ENCODE measurements at places on chromosomes 4 and X.

GRCh38 chr4:13570916-13571315 lies 26.6 kb upstream of the NKX3-2 start:
- no peaks in the 10 kb centered on the region for H3K27me3 ChIP-seq
- peaks cover 29% of the 10 kb centered on the region for H3K36me3 ChIP-seq
- H3K4me3 ChIP-seq = no peak overlapping the region
- H3K4me1 ChIP-seq = no peaks in the 10 kb centered on the region

GRCh38 chr4:149555146-149555545 lies 260.5 kb downstream of the IQCM start:
- no peak for DNase-seq
- H3K27ac ChIP-seq = no peak overlapping the region
- H3K4me3 ChIP-seq = no peak overlapping the region
- no peaks in the 10 kb centered on the region for H3K4me1 ChIP-seq
- H3K36me3 ChIP-seq = no peaks in the 10 kb centered on the region

DNA sequence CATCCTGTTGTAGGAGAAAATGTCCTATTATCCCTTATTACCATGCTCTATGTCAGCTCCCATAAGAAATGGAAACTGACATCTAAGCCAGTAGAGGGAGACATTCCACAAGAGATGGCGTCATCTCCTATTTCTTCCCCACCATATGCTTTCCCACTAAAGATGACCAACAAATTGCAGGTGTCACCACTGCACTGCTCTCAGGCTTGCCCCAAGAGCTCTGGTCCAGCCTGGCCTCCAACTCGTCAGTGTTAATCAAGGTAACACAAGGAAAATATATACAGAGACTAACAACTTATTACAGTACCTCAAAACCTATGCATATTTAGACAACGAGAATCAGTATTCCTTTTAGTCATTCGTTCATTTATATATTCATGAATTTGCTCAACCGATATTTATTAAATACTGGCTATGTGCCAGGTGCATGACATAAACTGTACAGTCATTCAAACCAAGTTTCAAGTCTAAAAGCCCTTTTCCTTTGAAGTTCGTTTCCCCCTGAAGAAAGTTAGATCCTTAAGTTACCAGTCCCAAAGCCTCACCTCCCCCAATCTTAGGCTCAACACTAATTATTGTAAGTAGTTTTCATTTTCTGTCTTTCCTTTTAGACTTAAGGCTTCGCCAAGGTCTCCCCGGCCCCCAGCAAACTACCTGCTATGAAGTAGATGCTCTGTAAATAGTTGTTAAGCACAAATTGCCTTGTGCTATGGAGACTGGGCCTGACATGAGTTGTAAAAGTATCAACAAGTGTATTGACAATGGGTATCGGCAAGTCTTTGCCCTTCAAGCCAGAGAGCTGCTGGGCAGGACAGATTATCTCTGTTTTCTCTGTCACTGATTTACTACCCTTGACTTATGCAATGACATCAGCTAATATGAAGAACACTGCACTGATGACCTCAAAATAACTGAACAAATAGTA lies 3.1 kb upstream of the FGB start:
- H3K4me3 ChIP-seq = no peak overlapping the region
- no peak for DNase-seq
- H3K27me3 ChIP-seq = no peaks in the 10 kb centered on the region
- H3K27ac ChIP-seq = no peak overlapping the region
- H3K36me3 ChIP-seq = no peaks in the 10 kb centered on the region

DNA sequence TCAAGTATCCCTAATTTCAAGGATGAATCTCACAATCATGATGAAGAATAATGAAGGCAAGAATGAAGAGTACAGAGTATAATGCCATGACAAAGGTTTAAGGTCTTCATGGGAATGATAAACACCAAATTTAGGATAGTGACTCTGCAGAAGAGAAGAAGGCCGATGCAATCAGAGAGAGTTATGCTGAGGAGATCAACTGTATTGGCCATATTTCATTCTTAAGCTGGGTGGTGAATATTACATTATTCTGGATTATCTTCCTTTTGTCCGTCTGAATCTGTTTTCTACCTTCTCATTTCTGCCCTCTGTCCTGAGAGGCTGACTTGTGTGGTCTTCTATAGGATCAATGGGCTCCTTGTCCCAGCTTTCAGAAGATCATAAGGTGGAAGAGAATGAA lies 7.8 kb upstream of the METAP1 start:
- no peaks in the 10 kb centered on the region for H3K36me3 ChIP-seq
- H3K27ac ChIP-seq = no peak overlapping the region
- no peaks in the 10 kb centered on the region for H3K4me1 ChIP-seq
- H3K27me3 ChIP-seq = no peaks in the 10 kb centered on the region

DNA sequence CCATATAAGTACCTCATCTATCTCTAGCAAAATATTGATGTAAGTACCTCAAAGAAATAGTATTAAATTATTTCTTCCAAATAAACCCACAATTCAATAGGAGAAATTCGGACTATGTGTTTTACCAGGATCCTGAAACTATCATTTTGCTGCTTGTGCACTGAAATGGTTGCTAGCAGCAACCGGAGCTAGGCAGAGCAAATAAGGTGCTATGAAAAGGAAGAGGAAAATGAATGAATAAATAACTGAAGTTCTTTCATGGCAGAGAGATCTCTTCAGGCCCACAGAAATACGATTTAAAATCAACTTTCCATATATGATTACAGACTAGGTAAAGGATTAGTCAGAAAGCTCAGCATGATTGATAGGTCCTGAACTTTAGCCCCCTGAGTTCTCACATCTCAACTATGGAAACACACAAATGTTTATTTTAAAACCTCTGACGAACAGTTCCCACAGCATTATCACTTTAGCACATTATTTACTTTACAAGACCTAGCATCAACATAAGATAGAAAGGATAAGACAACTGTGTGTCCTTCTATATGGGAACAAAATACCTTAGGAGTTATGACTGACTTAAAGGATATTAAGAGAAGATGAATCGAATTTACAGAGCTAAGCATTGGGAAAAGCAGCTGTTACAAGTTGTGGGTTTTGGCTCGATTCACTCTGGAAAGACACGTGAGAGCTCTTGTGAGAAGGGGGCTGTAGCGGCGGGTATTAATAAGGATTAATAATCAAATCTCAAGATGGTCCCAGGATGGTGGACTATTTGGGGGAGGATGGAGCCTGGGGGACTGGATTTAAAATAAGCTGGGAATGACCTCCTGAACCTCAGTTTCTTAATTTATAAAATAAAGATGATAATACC lies 104.3 kb downstream of the CORIN start:
- no peak overlapping the region for H3K27ac ChIP-seq
- H3K27me3 ChIP-seq = peaks cover 10% of the 10 kb centered on the region
- no peaks in the 10 kb centered on the region for H3K4me1 ChIP-seq
- H3K4me3 ChIP-seq = no peak overlapping the region

All from breast epithelium (tissue), 4 donors.